Karpas-422 (cell line): ENCODE measurements at places on chromosomes 13 and 19. TPM values are rescaled to one million over a fixed set of nuclear protein-coding genes. Genes with fewer than 3 reads are reported as not detected.

DNA sequence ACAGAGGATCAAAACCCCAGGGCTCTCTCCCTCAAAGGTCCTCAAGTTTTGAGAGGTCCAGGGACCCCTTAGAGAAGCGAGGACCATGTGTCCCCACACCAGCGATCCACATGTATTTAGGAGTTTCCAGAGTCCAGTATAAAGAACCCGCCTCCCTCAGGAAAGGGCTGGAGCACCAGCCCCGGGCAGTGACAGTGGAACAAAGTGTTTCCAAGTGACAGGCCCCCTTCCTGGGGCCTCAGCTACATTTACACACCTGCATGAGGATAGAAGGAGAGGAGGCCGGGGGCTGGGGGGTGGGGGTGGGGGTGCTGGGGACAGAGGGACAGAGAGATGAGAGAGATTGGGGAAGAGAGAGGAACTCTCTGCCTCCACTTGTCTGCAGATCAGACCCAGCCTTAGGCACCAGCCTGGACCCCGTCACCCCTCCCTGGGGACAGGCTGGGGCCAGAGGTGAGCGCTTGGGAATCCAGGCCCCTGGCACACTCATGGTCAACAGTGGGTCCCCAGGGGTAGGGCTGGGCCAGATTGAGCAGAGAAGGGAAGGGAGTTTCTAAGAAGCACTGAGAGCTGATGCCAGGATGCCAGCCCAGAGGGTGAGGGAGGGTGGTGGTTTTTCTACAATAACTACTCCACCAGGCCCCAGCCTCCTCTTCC lies 802 bp downstream of the BCAM start:
- no peak for DNase-seq

DNA sequence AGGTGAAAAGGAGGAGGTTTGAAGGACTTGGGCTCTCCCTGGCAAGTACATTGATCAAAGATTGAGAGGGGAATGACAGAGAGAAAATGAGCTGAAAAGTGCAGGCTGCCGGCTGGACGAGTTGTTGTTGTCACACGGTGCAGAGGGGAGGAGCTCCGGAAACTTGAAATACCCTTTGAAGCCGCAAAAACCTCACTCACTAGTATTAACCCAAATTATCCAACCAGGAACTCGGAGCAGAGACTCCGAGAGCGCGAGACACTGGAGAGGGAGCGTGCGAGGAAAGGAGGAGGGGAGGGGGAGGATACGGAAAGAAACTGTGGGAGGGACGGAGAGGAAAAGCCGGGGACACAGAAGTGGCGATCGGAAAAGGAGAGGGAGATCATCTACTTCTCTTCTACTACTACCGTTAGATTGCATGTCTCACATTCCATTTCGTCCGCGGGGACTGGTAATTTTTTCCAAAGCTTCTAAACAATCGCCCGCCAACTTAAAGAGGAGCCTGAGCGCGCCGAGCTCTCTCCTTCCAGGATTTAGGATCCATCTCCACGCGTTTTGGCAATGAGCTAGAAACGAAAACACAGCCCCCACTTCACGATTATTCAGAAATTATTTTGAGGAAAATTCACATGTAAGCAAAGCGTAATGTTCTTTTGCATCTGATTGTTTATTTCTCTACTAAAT lies at the start of gene DACH1:
Gene DACH1 (minus strand): TSS at position 74 of the 684 bp plus-strand sequence.
- no peak for DNase-seq

DNA sequence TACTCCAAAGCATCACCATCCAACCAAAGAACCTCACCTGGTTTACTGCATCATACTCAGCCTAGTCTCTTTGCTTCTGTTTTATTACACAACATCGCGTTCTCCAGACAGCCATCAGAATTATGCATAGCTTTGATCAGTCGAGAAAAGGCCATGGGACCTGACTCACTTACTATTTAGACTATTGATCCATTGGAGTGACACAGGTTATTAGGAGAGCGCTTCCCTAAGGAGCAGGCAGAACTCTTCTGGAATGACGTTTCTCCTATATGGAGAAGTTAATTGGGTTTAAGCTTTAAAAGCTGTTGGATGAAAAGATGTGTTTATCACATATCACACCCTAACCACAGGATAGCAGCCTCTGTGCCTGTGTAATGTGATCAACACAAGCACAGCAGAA lies 649.1 kb upstream of the SLC10A2 start:
- DNase-seq = no peak

- no peak for DNase-seq
Observed at GRCh38 chr13:46352805-46353204, 34.2 kb downstream of the RUBCNL start.

- DNase-seq = no peak
Observed at GRCh38 chr13:90577726-90578125, 769.8 kb upstream of the MIR17HG start.

DNA sequence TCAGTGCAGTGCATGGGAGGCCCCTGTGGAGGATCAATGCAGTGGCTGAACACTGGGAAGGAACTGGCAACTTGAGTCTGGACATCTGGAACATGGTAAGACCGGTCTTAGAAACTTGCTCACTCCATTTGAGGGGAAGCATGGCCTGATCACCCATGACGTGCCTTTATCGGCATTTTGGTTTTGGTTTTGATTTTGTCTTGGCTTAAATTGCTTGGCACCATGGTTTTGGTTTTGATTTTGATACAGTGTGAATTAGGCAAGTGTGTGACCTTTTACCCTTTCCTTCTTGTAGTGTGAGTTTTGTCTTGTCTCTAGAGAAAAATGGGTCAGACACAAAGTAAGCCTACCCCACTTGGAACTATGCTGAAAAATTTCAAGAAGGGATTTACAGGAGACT lies 77.3 kb downstream of the ZNF486 start:
- DNase-seq = no peak

The PSG6 gene
- total RNA-seq = not detected in 2 replicates

The KIR2DL4 gene
- not detected in 2 replicates for total RNA-seq

The NALCN gene
- 0.04 TPM in 1 of 2 replicates, not detected in the other for total RNA-seq

The FFAR2 gene
- total RNA-seq = not detected in 2 replicates

The FFAR3 gene
- not detected in 2 replicates for total RNA-seq
